SW480 (cell line): ENCODE measurements at places on chromosomes 3 and 15.
A peak's percentile ranks its signal among the peaks of the same experiment; 100 is the strongest.

GRCh38 chr3:114741066-114741465 lies 406.0 kb downstream of the ZBTB20 start:
- DNase-seq, result no peak

GRCh38 chr15:59138243-59138642 lies 33.3 kb downstream of the CCNB2 start:
- DNase-seq, result peak; percentile 3

DNA sequence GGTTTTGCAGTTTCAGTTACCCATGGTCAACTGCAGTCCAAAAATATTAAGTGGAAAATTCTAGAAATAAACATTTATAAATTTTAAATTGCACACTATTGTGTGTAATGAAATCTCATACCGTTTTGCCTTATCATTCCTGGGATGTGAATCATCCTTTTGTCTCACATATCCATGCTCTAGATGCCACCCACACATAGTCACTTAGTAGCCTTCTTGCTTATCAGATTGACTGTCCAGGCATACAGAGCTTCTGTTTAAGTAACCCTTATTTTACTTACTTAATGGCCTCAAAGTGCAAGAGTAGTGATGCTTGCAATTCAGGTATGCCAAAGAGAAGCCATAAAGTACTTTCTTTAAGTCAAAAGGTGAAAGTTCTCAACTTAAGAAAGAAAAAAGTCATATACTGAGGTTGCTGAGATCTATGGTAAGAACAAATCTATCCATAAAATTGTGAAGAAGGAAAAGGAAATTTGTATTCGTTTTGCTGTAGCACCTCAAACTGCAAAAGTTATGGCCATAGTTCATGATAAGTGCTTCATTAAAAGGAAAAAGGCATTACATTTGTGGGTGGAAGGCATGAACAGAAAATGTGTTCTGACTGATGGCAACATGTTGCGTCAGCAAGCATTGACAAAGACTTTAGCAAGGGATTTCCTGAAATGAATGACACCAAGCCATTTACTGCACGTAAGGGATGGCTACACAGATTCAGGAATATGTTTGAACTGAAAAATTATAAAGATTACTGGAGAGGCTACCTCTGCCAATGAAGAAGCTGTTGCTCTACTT lies 43.8 kb downstream of the SPATA16 start:
- peak; percentile 21 for DNase-seq

- DNase-seq, result no peak
These were observed 220.2 kb upstream of the LRTM1 start for GRCh38 chr3:55147856-55148720.

DNA sequence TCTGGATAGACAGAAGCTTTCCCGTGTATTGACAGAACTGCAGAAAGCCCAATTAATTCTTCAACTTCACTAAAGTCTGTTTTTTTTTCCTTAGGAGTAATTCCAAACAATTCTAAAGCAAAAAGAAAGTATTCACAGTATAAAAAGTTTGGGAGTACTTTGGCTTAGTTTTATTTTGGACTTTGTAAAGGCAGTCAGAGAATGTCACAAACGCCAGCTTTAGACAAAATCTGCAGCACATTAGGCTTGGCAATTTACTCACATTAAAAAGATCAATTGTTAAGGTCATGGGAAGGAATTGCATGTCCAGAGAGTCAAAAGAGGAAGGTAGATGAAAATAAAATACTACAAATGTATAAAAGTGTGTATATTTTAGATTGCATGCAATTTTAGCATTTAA lies 47.5 kb upstream of the GBE1 start:
- DNase-seq, result no peak

DNA sequence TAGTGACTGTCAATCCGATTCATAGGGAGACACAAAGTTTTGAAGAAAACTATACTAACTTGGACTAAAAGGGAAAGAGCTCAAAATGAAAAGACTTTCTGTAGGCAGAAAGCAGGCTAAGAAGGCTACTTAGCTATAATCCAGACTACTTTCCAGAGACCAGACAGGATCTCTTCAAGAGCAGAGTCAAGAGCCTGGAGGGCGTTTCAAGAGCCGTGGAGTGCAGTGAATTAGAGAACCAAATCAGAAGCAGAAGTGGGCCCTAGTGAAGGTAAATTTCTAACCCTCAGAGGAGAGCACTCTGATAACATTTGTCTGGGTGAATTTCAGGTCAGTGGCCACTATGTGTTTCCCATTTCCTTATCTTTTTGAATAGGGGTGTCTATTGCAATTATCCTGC lies 76.4 kb downstream of the CGGBP1 start:
- no peak for DNase-seq

DNA sequence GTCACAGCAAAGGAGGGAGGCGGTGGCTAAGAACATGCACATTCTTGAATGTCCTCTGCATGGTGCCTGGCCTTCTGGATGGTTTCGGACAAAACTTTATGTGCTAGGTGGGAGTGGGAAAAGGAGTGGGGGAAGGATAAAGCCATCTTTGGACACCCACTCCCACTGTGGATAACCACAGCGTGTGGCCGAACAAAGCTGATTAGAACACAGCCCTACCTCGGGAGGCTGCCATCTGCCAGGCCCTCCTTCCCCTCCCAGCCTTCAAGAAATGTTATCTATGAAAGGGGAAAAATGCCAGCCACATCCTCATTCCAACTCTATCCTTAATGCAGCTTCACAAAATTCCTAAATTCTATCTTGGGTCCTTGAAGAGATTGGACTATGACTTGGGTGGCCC lies 18.8 kb downstream of the AMOTL2 start:
- no peak for DNase-seq

GRCh38 chr15:73624530-73624929 lies 8.7 kb downstream of the NPTN start:
- no peak for DNase-seq

DNA sequence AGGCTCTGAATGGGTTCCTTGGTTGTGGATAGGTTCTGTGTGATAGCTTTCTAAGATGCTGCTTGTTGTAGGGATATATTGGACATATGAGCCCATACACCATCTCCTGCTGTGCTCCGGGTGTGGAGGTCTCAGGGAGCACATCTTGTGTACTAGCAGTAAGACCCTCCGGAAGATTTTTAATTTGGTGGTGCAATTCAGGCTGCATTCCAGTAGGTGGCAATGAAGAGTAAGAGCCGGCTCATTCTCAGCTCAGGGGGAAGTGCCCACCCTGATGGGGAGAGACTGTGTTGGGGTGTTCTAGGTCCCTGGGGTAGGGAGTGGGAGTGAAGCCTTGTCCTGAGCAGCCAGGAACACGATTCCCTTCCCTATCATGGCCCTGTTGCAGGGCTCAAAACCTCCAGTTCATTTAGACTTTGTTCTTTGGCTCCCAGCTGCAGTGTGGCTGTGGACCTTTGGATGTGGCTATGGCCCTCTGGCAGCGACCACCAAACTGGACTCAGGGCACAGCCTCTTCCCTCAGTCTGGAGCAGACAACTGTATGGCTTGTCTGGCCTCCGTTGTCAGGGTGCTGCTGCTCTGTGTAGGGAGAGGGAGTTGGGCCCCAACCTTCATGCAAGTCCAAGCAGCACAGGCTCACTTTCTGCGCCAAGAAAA lies 104.7 kb downstream of the UNC13C start:
- DNase-seq, result no peak

- DNase-seq, result peak; percentile 43
These were observed 38.6 kb downstream of the ACSBG1 start for GRCh38 chr15:78195735-78196201.

DNA sequence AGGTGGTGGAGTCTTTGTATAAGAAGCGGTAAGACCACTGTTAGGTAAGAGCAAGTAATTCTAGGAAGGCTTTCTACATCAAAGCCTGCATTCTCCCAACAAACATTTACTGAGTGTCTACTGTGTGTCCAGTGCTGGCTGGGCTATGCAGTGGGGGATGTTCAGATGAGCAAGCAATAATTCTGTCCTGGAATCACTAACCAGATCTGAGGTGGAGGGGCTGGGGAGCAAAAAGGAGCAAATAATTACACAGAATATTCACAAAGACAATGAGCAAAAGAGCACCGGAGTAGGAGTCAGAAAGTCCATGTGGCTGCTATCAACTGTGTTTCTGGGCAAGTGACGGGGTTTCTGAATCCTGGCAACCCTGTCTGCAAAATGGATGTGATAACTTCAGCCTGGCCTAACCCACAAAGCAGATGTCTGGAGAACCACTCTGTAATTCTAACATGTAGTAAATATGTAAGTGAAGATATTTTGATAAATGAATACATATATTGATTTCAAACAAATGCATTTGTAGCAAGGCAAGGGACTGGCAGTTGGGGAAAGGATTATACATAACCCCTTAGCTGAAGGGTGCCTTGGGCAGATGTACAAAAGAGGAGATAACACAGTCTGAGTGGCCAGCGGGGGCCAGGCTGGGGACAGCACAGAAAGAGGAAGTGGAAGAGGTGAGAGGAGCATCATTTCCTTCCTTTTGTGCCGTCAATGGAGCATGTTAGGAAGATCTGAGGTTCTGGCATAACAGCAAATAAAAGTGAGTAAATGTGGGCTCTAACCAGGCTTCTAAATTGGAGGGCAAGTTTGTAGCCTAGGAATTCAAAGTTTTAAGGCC lies 28.8 kb downstream of the CYP8B1 start:
- no peak for DNase-seq

- DNase-seq, result no peak
These were observed 218.8 kb upstream of the HES1 start for GRCh38 chr3:193917158-193917557.

DNA sequence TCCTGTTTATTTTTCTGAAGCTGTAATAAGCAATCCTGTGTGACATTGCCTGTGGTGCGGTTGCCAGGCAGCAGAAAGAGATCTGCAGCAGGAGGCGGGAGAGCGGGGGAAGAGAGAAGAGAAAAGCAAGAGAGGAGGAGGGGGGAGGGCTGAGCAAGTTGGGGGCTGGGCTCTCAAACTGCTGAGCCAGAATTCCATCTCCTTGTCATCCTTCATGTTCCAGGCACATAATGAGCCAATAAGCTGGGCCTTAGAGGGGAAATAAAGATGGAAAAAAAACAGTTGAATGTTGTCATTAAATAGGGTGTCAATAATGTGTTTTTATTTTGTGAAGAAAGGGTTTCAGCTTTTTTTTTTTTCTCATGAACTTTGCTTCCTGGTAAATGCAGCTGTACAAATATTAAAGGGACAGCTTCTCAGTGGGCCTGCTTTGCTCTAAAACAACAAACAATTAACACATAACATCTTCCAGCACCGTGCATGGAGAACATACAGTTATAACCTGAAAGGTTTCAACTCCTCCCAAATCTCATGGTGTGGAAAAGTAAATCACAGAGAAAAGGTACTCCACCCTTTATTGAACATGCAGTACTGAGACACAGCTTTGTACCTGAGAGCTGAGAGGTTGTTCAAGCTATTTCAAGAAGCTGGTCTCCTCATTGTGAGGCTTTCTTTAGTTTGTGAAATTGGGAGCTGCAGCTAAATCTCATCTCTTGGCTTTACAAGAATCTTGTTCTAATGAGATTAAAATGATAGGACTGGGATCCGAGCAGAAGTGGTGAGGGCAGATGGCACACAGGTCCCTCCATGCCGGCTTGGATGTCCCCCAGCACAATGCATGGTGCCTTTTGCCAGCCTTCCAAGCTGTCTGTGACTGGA lies 451.1 kb upstream of the KCNMB2 start:
- DNase-seq, result peak; percentile 32

DNA sequence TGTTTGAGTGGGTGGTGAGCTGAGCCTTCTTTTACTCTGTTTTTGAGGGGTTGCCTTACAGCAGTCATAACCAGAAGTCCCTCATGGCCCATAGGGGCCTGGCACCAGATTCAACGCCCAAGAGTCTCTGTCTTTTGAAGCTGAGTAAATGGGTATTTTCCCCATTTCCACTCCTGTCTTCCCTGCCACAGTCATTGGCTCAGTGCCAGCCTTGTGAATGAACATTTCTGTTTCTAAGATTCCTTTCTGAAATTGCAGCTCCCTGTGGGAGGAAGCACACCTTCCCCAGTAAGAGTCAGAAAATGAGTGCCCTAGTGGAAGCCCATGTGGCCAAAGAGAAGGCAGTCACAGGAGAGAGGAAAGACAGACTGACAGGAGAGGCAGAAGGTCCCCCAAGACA lies 43.7 kb upstream of the POLR2M start:
- no peak for DNase-seq

DNA sequence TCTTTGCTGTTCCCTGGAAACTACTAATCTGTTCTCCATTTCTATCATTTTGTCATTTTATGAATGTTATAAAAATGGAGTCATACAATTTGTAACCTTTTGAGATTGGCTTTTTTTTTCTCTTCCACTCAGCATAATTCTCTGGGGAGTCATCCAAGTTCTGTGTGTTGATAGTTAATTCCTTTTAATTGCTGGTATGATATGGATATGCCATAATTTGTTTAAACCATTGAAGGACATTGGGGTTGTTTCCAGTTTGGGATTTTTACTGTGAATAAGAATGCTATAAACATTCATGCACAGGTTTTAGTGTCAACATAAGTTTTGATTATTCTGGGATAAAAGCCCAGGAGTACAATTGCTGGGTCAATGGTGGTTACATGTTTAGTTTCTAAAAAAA lies 279.4 kb downstream of the WNT5A start:
- no peak for DNase-seq

DNA sequence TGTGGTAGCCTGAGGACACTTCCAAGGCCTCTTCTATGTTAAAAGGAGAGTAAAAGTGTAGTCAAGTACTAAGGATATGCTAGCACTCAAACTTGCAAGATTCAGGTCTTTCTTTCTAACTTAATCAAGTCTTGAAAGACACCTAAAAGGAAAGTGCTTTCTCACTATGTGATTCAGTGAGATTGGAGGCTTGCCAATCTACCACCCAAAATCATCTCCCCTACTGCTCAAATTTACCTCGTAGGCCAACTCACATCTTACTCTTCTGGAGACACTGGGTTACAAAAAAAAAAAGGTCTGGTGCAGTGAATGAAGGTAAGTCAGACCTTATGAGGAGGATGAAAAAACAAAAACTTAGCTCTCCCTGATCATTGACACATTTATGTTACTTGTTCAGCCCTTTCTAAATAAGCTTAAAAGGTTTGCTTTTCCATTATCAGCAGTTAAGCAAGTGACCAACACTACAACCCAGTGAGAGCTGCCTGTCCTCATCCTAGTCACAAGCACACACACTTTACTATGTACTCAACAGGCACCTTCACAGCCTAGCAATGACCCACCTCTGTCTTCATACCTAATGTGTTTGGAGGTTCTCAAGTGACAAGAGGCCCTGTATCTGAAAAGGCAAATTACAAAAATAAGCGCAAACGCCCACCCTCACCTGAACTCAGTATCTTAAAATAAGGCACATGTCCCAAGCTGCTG lies 19.6 kb downstream of the SUMF1 start:
- DNase-seq, result no peak

GRCh38 chr3:186467969-186468368 lies 76.2 kb downstream of the CRYGS start:
- no peak for DNase-seq

- no peak for DNase-seq
These were observed at the start of gene CYP11A1 for GRCh38 chr15:74367296-74367854. CYP11A1 (minus strand) TSS chr15:74367646; CDS start chr15:74367585, 61 bp downstream.
